ENCODE measurements at places on chromosomes 4 and X.

GRCh38 chr4:48665555-48666186 lies 114.4 kb downstream of the FRYL start:
- no peak for DNase-seq

- no peak for DNase-seq
These were observed 442.3 kb downstream of the AFF2 start for GRCh38 chrX:148942754-148943153.

- DNase-seq: no peak
These were observed 7.8 kb upstream of the CLOCK start for GRCh38 chr4:55554453-55555030.

DNA sequence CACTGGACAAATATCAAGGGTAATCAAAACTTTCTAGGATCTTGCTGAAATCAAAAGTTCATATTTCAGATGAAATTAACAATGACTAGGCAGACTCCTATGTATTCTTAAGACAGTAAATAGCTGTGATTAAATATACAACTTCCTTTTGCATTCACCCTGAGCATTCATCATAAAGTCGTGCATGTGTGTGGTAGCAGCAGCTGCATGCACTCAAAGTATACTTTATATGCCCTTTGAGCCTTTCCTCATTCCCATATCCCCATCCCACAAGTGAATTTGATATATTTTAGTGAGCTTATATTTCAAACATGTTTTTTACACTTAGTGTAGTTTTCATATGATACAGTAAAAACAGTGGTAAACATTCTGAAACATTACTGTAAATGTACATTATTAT lies 959.0 kb downstream of the C4orf33 start:
- no peak for DNase-seq

DNA sequence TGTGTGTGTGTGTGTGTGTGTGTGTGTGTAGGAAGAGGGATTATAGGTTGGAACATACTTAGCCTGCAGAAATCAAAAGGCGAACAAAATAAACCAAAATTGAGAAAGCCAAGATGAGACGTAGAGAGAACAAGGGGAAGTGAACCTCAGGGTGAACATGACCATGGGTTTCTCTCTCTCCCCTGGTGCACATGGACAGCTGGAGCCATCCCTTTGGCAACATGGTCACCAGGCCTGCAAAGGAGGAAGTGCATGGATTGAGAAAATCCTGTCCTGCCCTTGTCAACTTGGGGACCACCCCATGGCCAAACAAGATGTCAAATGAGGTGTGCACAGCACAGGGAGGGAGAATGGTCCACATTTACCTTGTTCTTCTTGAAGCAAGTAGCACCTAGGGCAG lies 23.1 kb downstream of the LGI2 start:
- no peak for DNase-seq

- no peak for DNase-seq
These were observed 1257.2 kb downstream of the ADGRL3 start for GRCh38 chr4:62457356-62457755.

GRCh38 chr4:184282251-184282713 lies 64.6 kb upstream of the ENPP6 start:
- DNase-seq: no peak

DNA sequence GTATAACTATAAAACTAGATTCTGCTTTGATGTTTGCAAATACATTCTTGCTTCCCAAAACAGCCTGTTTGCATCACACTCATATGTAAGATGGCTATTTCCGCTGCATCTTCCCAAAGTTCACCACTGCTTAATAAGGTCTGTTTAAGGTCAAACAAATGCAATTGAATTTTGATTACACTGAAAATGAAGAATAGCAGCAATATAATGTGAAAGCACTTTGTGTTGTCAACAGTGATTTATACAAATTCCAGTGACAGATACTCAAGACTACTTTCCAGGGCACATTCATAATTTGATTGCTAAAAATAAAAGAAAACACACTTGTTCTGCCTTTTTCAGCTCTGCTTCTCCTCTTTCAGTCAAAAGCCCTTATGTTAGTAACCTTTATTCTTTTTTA lies 8.1 kb upstream of the PGAM4 start:
- DNase-seq: no peak

DNA sequence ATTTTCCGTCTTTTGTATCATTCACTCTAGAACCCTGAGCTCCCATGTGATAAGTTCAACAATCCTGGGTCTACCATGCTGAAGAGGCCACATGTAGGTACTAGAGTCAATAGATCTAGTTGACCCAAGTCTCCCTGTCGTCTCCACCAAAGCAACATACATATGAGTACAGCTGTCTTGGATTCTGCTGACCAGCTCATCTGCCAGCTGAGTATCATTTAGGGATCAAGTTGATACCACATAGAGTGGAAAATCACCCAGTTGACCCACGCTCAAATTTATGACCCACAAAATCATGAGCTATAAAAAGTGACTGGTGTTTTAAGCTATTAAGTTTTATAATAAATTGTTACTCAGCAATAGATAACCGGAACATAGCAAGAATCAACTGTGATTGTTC lies 61.8 kb downstream of the DMD start:
- no peak for DNase-seq

- DNase-seq: no peak
These were observed 31.2 kb downstream of the ADD1 start for GRCh38 chr4:2874861-2875260.

GRCh38 chr4:20416800-20417199 lies 165.1 kb downstream of the SLIT2 start:
- no peak for DNase-seq

- no peak for DNase-seq
These were observed 16.5 kb upstream of the ENPP6 start for GRCh38 chr4:184234155-184234554.

DNA sequence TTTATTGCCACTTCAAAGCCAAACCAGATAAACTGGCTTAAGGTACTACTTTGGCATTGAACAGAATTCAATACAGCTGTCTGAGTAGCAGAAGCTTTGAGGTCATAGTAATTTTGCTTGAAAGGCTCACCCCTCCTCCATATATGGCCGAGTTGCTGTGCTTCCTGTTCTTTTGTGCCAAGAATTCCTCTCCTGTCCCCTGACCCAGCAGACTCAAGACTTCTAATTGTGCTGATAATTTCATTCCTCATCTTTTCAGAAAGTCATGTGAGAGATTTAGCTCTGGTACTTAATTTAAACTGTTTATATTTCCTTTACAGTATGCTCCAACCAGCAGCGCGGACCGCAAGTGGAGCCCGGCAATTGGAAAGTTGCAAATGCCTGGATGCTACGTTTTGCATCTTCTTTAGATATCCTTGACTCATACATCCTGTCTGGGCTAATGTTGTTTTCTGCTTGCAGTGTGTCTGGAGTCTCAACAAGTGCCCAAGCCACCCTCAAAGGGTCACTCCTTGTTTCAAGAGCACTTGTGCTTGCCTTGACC lies 373.4 kb downstream of the PDGFC start:
- DNase-seq: no peak

DNA sequence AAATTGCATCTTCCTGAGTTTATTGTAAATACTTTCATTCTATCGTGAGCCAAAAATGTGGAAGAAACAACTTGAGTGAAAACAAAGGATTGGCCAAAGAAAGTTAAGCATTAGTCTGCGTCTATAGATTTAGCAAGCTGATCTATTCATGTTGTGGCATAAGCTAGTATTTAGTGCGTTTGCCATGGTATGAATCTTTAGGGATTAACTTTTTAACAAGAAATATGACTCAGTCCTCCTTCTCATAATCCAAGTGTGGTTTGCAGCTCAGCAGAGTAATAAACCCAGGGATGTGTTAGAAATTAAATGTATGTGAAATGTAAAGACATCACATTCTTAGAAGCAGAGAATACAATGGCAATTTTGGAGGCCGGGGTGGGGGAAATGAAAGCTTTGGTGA lies 1110.9 kb downstream of the NLGN4X start:
- no peak for DNase-seq

DNA sequence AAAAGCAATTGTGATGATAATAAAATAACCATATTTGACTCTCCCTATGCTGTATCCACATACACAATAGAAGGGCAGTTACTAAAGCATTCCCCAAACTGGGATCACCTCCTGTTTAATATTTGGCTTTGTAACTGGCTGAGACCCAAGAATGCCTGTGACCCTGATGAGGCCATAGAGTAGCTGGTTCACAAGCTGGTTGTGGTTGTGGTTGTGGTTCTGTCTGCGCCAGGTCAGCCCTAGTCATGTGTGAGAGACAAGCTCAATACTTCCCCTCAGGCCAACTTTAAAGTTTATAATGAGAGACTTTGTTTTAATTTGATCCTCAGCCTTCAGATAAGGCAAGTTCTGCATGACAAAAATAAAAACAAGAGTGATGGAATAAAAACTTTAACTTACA lies 209.9 kb downstream of the PARM1 start:
- DNase-seq: no peak

GRCh38 chrX:42714981-42715700 lies 62.8 kb downstream of the PPP1R2C start:
- DNase-seq: peak; percentile 32

DNA sequence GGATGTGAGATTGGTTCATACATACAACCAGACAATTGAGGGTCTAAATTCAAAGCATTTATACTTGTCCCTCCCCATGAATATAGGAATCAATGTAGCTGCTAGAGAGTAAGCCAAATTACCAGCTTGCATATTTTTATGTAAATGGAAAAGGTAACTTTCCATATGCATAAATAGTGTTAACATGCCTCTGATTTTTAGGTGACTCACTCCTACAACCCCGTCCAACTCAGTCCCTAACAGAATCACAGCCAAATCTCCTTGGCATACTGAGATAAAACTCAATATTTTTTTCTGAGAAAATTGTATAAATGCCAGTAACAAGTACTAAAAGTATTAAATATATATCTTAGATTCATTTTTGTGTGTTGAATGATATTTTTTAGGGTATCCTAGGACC lies 67.2 kb downstream of the INPP4B start:
- no peak for DNase-seq

DNA sequence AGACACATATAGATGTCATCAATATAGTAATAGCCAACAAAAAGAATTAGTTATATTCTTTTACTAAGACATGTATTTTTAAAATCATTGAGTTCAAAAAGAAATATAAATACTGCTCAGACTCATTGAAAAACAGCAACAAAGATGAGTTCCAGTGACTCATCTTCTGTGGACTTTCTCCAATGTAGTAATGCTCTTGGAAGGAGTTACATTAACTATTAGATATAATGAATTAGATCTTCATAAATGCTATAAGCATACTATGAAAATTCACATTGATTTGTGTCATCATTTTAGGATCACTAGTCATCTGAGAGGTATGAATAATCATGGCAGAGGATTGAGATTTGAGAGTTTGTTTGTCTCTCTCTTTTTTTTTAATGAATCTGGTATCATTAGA lies 547.8 kb upstream of the PCDH7 start:
- no peak for DNase-seq

- no peak for DNase-seq
These were observed 121.0 kb upstream of the DIAPH2 start for GRCh38 chrX:96563646-96564045.

- no peak for DNase-seq
These were observed 296.5 kb upstream of the GALNTL6 start for GRCh38 chr4:171516694-171517093.

GRCh38 chr4:128653527-128654444 lies 155.7 kb upstream of the JADE1 start:
- peak; percentile 55 for DNase-seq

DNA sequence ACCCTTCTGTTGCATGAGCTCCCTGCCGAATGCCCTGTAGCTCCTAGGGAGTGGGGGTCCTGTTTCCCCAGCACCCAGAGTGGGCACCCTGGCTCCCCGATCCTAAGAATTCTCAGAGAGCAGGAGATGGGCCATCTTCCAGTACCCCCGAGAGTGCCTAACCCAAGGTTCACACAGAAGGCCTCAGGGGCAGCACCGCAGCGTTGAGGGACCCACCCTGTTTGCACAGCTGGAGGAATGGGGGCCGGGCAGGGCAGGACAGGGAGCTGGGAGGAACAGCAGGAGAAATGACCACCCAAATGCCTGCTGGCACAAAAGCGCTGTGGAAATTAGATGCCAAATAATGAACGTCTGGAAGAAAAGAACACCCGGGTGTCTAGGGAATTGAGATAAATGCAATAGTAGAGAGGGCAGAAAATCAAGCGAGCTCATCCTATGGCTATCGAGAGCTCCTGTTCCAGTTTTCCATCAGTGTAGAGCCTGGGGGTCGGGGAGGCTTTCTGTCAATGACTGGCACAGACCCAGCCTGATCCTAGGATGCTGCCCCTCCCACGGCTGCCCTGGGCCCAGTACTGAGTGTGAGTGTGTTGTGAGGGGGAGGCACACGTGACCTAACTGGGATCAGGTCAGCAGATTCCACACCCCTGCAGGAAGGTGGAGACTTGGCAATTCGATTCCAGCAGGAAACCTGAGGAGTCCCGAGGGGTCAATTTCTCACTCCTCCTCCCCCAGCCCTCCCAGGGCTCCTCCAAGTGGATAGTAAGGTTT lies 25.7 kb downstream of the SEPTIN6 start:
- DNase-seq: no peak

GRCh38 chr4:71855944-71856343 lies 72.1 kb upstream of the GC start:
- no peak for DNase-seq

DNA sequence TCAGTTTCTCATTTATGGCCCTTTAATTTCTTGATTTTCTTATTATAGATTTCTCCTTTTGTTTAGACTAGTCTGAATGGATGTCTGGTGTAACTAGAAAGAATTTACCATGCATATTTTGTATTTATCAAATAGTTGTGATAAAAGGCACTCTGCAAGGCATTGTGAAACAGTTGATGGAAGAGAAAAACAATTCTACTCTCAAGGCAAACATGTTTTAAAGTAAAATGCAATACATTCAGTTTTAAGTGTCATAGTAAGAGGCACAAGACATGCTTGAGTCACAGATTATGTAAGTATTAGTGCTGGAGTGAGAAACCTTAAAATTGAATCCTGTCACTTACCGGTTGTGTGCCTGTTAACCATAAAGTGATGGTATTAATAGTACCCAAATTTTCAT lies 283.3 kb upstream of the DKK2 start:
- no peak for DNase-seq

GRCh38 chrX:110450050-110450449 lies 91.4 kb downstream of the RTL9 start:
- DNase-seq: peak; percentile 68

DNA sequence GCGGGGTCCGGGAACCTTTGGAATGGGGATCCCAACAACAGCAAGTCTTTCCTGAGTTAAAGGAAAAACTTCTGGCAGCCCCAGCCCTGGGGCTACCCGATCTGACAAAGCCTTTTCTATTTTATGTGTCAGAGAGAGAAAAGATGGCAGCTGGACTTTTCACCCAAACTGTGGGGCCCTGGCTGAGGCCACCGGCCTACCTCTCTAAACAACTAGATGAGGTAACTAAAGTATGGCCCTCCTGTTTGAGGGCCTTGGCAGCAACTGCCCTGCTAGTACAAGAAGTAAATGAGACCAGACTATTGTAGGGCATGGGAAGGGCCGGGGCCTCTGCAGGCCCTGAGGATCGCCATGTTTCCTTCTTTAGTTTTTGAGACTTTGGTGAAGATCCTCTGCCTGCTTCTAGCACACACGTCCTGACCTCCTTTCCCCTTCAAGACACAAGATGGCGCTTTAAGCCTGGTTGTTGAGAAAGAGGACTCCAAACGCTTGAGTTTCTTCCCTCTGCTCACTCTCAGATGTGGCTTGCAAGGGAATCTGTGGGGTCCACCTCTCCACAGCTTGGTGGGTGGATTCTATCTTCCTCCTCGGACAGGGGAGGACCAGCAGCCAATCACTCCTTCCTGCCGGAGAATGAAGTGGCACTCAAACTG lies 18.5 kb upstream of the DRD5 start:
- peak; percentile 56 for DNase-seq

All from left renal cortex interstitium (tissue), 4 donors.